ENCODE measurements at places on chromosomes 2 and 18. TPM values are rescaled to one million over a fixed set of nuclear protein-coding genes. Genes with fewer than 3 reads are reported as not detected.

- no peak for DNase-seq
These were observed 64.7 kb downstream of the CCDC148 start for GRCh38 chr2:158391876-158392275.

GRCh38 chr2:942775-943460 is 7.7 kb upstream of the SNTG2 start:
- DNase-seq: no peak

- no peak for DNase-seq
These were observed 385.5 kb downstream of the LPIN1 start for GRCh38 chr2:12131975-12132374.

- no peak for DNase-seq
These were observed 61.2 kb downstream of the WDSUB1 start for GRCh38 chr2:159225025-159226016.

GRCh38 chr2:120298173-120298835 is 45.7 kb downstream of the RALB start:
- DNase-seq: no peak

DNA sequence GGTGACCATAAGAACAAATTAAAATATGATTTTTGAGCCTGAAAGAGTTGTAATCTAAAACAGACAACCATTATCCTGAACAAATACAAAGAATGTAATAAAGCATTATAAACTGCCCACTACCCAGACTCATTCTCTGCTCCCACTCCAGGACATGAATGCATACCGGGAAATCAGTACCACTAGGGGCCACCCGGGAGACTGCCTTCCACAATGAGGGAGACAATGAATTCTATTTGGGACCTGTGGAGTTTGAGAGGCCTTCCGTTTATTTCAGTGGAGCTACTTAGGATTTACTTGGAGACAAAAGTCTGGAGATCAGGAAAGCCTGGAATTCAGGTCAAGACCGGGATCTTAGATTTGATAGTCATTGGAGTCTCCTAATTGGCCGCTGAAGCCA is 50.0 kb downstream of the NAB1 start:
- no peak for DNase-seq

DNA sequence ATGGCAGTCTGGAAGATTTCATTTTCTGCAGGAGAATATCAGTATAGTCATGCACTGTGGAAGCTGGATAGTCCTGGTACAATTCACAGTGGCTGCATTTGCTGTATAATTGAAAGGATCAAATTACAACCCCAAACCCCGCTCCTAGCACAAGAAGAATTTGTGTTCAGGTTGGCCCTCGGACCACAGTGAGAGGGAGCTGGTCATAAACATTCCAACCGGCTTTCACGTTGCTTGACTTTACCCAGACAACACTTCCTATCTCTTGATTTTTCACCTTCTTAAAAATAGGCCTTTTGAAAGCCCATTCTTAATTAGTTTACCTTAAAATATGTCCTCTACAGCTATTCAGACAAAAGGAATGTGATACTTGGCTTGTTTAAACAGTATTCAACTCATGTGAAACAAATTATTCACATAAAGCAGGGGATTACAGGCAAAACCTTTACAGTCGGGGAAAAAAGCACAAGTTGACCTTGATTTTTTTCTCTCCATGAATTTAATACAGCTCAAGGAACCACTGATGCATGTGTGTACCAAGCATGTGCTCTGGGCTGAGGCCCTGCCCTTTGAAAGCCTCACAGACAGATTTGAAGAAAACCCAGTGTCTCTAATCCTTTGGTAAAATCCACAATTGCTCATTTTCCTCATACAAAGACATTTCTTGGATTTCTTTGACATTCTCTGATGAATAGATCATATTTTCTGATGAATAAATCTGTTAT is 143.0 kb upstream of the SOX11 start:
- no peak for DNase-seq

Gene OSR1
- not detected for total RNA-seq

Gene ERBB4
- not detected for total RNA-seq

Gene UNC80
- not detected for total RNA-seq

Gene AQP12A
- total RNA-seq: not detected

Gene ARID5A
- 57.9 TPM for total RNA-seq
